Hematopoietic multipotent progenitor cell treated with erythropoietin and hydrocortisone succinate and interleukin-3 and kit ligand, for 17 days (in vitro differentiated cells): ENCODE measurements at places on chromosomes 3 and 15.

- no peak for DNase-seq
These were observed 249.9 kb upstream of the LRTM1 start for GRCh38 chr3:55177749-55178148.

- DNase-seq = peak; percentile 83
These were observed 2.0 kb upstream of the SEMA3G start for GRCh38 chr3:52446631-52447511.

- DNase-seq = no peak
These were observed 25.2 kb downstream of the NR2F2 start for GRCh38 chr15:96355568-96356187.

DNA sequence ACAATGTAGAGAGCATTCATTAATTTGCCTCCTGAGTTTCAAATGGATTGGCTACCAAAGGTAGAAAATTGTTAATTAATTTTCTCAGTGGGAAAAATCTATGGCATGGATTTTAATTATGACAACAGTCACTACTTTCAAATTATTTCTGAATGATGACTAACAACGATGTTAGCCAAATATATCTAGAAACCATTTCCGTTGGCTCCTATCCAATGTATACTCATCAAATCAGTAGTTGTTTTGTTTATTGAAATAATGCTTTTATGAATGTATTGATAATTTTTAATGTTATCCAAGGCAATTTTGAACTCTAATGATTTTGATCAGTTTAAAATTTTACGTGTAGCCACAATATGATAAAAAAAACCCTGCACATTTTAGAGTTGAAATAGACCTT lies 333.4 kb downstream of the NAALADL2 start:
- DNase-seq = no peak

DNA sequence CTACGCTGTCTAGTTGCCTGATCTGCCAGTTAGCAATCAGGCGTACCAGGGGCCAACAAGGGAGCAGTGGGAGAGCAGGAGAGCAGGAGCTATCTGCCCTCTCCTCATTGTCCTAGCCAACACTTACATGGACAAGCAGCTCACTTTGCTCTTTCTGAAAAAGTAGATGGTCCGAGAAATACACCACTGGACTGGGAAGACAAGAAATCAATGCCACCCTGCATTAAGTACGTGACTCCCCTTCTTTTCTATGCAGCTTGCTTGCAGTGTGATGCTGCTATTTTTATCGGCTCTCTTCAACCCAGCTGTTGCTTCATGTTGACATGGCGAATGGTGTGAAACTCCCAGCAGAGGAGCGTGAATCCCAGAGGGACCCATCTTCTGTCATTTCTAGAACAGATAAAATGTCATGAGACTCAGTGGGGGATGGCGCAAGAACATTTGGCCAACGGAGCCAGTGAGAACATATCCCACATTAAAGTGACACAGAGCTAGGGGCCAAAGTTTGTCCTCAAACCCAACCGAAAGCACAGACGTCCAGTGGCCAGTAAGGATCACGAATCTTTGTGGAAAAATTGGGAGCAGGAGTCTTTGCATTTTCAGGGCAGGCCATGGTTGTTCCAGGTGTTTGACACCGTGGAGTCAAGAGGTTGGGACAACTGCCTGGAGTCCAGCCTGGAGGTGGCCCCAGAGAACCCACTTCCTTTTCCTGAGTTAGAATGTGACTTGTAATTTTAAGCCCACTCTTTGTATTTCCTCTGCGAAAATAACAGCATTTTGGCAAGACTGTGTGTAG lies 53.7 kb upstream of the MEF2A start:
- no peak for DNase-seq

DNA sequence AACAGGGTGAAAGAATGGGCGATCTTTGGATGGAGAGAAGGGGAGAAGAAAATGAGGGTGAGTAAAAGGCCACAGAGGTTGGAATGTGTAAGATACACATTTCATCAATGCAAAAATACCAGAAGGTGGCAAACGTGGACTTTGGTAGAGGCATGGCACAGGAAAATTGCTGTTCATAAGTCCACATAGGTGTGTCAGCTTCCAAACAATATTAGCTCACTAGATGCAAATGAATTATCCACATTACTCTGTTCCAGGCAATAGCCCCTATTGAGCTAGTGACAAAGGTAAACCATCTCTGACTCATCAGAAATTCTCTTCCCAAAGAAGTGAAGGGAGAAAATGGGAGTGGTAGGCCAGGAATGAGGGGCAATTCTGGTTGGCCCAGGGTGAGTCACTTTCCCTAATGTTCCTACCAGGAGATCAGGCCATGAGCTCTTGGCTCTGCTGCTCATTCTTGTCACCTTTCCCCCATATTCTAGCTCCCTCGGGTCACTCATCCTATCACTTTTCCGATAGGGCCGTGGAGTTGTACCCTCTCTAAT lies 19.9 kb downstream of the ACKR2 start:
- no peak for DNase-seq

- DNase-seq = no peak
These were observed 126.7 kb downstream of the ATP10A start for GRCh38 chr15:25736461-25736860.

- DNase-seq = no peak
These were observed 105.6 kb upstream of the BFSP2 start for GRCh38 chr3:133294253-133294652.

- no peak for DNase-seq
These were observed 29.9 kb upstream of the SFMBT1 start for GRCh38 chr3:53075743-53076140.

GRCh38 chr3:67090474-67090873 lies 92.4 kb downstream of the KBTBD8 start:
- no peak for DNase-seq

- DNase-seq = peak; percentile 77
These were observed 11.9 kb downstream of the DNAJA4 start for GRCh38 chr15:78276064-78276943.

DNA sequence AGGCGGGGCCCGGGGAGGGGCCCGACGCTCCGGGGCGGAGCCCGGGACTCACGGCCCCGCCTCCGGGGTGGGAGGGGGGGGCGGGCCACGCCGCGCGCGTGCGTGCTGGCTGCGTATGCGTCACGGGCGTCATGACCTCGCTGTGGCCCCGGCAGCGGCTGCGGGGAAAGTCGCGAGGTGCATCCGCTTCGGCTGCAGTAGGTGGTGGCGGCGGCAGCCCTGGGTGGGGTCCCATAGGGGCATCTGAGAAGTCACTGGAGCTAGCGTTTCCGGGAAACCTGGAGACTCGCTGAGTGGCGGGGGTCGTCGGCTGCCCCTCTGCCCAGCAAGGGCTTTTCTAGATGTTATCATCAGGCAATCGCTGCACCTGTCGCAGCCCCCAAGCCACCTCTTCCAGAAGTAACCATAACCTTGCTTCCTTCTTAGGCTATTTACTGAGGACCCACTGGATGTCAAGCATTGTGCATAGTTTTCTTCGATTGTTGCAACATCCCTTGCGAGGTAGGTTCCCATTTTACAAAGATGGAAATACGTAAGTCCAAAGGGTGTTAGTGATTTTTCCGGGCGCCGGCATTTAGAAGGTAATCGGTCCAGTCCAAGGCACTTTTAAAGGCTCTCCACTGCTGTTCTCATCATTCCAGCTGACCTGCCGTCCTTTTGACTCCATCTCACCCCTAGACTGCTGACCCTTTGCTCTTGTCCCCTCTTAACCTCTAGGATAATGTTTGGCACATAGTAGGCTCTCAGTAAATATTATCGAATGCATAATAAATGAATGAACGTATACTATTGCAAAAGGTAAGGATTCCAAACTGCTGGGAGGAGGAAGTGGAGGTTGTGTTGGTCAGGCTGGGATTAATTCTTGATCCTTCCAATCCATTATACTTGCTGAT lies at the start of gene GDPGP1:
Gene GDPGP1, plus strand, starts transcription at position 114 of the 893 bp plus-strand sequence. CDS start 6,700 bp downstream, outside the sequence.
- DNase-seq = no peak

- DNase-seq = no peak
These were observed 109.7 kb upstream of the GADL1 start for GRCh38 chr3:31004025-31004678.

- DNase-seq = no peak
These were observed 198.5 kb upstream of the MRPL3 start for GRCh38 chr3:131701153-131701770.

GRCh38 chr15:58182460-58183163 lies 44.4 kb downstream of the AQP9 start:
- no peak for DNase-seq

GRCh38 chr15:94287794-94288246 lies 56.5 kb downstream of the MCTP2 start:
- DNase-seq = peak; percentile 37

- DNase-seq = peak; percentile 45
These were observed 92.2 kb upstream of the RAP2B start for GRCh38 chr3:153069598-153070510.

DNA sequence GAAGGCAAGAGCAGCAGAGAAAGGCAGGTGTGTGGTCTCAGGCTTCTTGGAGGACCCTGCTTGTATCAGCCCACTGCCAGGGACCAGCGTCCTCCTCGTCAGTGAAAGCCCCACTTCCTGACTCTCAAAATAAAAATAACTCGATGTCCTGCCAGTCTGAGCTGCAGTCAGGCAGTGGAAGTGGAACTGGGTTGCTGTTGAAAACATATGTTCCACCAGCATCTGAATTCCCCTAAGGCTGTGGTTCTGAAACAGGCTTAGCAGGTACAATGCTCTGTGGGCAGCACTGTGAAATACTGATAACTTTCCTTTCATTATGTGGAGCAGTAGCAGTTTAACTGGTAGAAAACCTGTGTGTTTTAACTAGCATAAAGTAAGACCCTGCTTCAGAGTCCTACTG lies 121.6 kb upstream of the EIF1B start:
- DNase-seq = no peak

DNA sequence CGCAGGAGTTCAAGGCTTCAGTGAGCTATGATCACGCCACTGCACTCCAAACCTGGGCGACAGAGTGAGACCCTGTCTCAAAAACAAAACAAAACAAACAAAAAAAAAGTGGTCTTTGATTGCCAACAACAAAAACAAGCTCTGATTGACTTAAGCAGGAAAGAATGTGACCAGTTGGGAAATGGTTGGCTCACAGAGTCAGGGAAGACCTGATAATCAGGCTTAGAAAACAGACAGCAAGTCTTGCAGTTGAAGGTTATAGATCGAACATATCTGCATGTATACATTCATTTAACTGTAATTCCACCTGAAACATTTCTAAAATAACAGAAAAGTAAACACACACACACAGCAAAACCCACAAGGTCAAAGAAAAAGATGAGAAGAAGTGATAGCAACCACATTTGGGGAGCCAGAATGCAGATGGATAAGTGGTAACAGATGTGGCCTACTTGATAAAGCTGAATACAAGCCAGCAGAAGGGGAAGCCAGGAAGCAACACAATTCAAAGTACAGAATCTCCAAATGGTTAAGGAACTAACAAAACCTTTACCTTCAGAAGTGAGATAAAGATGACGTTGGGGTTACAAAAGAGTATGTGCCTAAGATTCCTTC lies 699.9 kb upstream of the ZNF385D start:
- DNase-seq = no peak

- no peak for DNase-seq
These were observed 805 bp upstream of the TRPM7 start for GRCh38 chr15:50687302-50687902.

- no peak for DNase-seq
These were observed 24.2 kb downstream of the TLNRD1 start for GRCh38 chr15:81024936-81025335.

DNA sequence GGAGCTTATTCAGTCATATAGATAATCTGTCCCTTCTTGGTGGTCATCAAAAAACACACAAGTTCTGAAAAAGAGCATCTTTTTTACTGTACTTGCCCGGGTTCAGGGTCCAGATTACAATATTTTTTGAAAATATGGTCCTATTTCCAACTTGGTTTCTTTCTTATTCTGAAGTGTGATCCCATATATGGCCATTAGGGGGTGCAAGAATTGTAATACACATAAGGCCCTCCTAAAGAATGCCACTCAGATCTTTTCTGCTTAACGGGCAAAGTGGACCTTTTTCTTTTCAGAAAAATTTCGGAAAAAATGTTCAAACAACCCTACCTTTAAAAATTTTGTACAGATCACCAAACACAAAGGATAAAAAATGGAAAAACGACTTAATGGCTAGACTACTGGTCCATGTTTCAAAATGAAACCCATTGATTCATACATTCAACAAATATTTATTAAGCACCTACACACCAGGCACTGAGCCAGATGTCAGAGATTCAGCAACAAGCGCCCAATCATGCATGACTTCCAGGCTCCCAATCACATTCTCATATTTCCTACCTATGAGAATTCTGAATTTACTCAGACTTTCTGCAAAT lies 102.0 kb upstream of the MYRIP start:
- no peak for DNase-seq
